Upper lobe of right lung (tissue), 1 donor: ENCODE measurements at places on chromosomes 6 and 20.
A peak's percentile ranks its signal among the peaks of the same experiment; 100 is the strongest.

GRCh38 chr6:30042476-30042875 is 18.6 kb upstream of the POLR1H start:
- no peak for DNase-seq

GRCh38 chr6:26594730-26595632 is 1.8 kb upstream of the ABT1 start:
- DNase-seq = no peak

- DNase-seq = no peak
These were observed 238.6 kb downstream of the TFAP2B start for GRCh38 chr6:51057296-51057695.

DNA sequence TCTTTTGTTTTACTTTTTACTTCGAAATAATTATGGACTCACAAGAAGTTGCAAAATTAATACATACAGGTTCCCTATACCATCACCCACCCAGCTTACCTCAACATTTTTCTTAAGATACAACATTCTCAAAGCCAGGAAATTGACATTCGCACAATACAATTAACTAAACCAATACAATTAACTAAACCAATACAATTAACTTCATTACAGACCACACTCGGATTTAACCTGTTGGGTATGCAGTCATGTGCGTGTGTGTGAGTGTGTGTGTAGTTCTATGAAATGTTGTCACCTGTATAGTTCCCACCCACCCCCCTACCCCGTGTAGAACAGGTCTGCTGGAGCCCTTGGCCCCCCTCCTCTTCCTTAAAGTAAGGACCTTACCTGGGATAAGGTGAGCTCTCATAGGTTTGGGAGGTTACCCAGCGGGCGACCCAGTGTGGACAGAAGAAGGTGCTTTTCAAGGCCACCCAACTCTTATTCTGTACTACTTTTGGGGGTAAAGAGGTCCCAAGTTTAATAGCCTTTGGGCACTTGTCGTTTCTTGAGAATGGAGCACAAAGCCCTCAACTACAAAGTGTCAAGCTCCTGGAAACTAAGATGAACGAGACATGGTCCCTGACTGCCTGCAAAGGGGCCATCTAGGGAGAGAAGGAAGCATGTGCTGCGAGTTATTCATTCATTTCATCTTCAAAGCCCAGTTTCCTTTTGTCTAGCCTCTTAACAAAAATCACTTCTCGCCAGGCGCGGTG is 544 bp upstream of the STK38 start:
- DNase-seq = no peak

DNA sequence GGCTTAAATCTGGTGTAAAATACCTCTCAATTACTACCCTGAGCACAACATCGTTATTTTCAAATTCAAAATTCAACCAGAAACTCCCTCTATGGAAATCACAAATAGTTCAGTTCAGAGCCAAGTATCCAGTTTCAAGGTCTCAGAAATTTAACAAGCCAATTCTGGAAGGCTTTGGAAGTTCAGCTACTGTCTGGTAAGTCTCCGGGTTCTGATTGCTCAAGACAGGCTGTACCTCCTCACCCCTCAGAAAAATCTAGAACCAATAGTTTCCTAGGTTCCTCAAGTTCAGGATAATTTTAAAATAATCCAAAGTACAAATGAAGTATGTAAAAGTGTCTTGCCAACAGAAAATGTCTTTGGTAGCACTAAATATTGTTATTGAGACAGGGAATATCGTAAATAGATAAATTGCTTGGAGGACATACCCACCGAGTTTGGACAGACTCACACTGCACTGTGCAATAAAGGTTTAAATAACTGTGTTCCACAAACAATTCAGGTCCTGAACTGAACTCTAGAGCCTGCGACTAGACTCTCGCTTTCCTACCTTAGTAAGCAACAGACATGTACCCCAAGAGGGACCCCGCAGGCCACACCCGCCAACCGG is 729 bp downstream of the ATG5 start:
- DNase-seq = no peak

DNA sequence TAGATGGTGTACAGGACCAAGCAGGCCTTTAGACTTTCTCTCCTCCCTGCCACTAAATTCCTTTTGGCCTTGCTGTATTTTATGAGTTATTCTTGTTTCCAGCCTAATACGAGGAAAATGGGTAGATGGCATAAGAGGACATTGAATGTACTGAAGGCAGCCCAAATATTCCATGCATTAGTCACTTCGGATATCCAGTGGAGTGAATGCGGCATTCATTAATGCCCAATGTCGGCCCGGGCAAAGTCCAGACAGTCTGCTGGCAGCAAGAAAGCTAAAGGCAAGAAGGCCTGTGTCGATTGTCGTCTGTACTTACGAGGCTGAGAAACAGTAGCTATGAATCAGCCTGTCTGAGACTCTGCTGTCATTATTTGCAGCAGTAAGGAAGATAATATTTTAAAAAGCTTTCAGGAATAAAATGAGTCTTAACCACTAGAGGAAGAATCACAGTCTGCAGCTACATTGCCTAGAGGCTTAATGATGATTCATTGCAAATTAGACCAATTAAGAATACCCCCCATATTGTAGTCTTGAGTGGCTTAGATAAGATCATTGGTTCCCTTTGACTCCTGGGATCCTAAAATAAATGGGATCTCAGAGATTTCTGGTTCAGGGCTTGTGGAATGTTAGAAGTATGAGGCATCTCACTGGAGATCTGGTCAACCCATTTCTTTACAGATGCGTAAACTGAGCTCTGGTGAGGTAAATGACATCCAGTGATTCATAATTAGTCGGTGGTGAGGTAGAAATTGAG is 534.1 kb upstream of the JAG1 start:
- no peak for DNase-seq

GRCh38 chr6:3536901-3537300 is 80.1 kb upstream of the SLC22A23 start:
- DNase-seq = no peak

GRCh38 chr6:34246563-34247391 is 2.0 kb downstream of the SMIM29 start:
- no peak for DNase-seq

DNA sequence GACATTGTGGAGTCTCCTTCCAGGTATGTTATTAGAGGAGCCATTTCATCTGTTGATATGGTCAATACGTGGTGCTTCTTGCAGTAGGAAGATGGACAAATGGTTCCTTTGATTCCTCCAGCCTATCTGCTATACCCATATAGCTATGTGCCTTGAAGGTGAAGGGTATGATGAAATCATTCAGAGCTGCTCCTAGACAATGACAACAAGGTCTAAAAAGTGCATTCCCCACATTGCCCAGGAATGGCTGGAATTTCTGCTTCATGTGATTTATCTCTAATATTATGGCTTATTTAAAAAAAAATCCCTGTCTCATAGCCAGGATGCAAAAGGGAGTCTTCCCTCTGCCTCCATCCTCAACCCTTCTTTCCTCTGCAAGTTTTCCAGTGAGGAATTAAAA is 14.1 kb downstream of the DAAM2 start:
- DNase-seq = no peak

GRCh38 chr20:48933017-48933766 is 11.7 kb downstream of the ARFGEF2 start:
- DNase-seq = peak; percentile 81

DNA sequence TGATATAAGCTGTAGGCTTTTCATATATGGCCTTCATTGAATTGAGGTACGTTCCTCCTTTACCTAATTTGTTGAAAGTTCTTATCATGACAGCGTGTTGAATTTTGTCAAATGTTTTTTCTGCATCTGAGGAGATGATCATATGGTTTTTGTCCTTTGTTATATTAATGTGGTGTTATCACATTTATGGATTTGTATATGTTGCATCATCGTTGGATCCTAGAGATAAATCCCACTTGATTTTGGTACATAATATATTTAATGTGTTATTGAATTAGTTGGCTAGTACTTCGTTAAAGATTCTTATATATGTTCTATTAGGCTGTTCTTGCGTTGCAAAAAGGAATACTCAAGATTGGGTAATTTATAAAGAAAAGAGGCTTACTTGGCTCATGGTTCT is 8.6 kb upstream of the WFDC9 start:
- no peak for DNase-seq

DNA sequence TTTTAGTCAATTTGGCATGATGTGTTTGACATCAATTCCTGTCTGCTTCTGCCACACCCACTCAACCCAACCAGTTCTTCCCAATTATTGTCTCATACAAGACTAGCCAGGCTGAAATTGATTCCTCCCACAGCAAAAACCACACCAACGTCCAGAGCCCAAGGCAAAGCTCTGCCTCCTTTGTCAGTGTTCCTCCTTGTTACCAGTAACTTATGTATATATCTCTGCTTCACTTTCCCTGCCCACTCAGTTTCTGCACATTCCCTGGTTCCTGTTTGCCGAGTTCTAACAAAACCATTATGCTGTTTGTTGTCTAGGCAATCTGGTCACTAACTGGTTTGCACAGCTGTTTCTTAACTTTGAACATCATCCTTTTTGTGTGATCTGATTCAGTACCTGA is 547.9 kb upstream of the PTCHD4 start:
- DNase-seq = no peak

DNA sequence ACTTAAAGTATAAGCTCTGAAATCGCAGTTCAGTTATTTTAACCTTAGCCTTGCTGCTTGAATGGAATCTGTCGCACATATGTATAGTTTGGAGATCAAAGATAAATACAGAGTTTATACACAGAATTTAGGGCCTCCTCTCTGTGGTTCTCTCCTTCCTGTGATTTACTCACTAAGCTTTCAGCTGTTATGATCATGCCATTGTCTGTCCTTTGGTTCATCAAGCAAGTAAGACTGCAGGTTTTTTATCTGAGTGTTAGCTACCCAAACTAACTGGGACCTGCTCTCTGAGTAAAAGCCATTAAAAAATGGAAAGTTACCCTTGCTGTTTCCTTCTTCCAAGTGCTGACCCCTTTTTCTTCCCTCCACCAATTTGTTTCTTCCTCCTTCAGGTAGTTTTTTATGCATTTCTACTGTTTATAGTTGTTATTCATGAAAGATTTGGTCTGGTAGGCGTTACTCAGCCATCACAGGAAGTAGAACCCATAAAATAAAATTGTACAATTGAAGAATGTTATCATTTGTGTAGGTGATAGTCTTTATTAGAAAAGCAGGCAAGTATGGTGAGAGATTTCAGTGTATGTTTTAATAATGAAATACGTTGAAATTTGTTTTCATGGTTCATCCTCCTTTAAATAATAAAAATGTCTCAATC is 33.7 kb upstream of the SUMO4 start:
- DNase-seq = no peak

GRCh38 chr20:59435518-59435917 is 135.1 kb downstream of the EDN3 start:
- no peak for DNase-seq

DNA sequence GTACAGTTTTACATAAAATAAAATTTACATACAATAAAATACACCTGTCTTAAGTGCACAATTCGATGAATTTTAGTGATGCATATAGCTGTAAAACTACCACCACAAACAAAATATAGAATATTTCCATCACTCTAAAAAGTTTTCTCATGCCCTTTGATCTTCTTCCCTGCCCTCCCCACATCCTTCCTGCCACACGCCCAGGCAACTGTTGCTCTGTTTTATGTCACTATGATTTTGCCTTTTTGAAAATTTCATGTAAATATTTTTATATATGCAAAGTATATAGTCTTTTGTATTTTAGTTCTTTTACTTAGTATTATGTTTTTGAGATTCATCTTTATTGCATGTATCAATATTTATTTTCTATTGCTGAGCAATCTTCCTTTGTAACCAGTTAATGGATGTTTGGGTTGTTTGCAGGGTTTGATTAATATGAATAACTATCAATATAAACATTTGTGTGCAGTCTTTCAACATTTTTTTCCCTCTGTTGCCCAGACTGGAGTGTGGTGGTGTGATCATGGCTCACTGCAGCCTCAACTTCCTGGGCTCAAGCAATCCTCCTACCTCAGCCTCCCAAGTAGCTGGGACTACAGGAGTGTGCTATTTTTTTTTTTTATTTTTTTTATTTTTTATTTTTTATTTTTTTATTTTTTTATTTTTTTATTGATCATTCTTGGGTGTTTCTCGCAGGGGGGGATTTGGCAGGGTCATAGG is 23.8 kb upstream of the SAMHD1 start:
- DNase-seq = no peak
